ENCODE measurements at places on chromosomes 11 and 22.
A peak's percentile ranks its signal among the peaks of the same experiment; 100 is the strongest.

- DNase-seq: no peak
These were observed 975.5 kb upstream of the CCDC90B start for GRCh38 chr11:84261707-84262106.

GRCh38 chr11:101909087-101909486 is 5.7 kb upstream of the CEP126 start:
- no peak for DNase-seq

DNA sequence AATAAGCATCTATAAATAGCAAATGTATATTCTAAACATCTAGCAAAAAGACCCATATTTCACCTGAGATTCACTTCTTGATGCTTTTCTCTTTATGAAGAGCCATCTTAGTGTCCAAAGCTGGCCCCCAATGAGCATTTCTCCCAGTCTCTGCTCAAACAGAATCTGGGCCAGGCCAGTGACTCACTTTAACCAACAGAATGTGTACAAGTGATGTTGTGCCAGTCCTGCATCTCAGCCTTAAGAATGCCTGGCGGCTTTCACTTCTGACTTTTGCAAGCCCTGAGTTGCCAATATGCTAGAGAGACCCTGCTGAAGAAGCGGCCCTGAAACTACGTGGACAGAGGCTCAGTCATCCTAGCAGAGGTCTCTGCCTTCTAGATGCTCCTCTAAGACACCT is 6.9 kb upstream of the COPB1 start:
- DNase-seq: no peak

- no peak for DNase-seq
These were observed 4.9 kb upstream of the SPECC1L start for GRCh38 chr22:24265734-24266133.

- no peak for DNase-seq
These were observed 147.2 kb downstream of the TRPC6 start for GRCh38 chr11:101436511-101437142.

DNA sequence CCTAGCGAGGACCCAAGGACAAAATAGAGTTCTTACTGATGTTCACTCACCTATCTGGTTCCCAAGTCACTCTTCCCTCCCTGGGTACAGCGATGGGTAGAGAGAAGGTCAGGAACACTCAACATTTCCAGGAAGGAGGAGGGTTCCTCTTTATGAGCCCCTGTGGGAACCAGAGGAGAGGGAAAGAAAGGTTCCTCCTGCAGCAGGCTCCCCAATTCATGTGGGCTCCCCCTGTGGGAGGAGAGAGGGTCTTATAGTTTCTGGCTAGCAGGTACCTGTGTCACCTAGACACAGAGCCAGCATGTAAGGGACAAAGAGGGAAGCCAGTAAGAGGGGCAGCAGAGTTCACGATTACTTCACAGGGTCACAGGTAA is 93.5 kb downstream of the DBX1 start:
- no peak for DNase-seq

DNA sequence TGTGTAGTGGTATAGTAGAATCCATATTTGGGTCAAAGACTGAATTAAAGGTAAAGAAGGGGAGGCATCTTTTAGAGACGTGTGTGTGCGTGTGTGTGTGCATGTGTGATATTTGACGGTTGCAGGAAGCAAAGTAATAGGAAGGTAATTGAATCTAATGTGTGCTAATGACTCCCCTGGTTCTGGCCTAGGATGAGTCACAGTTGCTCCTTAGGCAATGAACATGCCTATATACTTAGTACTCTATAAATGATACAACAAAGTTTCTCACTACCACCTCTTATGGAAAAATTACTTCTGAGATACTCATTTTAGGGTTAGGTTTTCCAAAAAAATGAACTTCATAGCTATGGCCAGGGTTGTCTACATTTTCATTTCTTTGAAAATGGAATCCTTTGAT is 409.6 kb downstream of the GUCY1A2 start:
- DNase-seq: no peak

GRCh38 chr22:23509571-23510302 is 70.4 kb downstream of the IGLL1 start:
- DNase-seq: no peak

DNA sequence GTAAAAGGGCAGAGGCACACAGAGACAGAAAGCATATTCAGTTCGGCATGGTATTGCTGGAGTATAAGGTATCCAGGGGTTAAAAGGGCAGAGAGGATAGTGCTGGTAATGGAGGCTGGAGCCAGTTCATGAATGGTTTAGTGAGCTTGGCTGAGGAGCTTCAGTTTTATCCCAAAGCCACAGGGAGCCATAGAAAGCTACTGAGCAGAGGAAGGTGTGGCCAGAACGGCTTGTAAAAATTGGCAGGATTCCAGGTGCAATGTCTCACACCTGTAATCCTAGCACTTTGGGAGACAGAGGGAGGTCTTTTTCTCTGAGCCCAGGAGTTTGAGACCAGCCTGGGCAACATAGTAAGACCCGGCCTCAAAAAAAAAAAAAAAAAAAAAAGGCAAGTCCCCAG is 186.1 kb downstream of the MYO18B start:
- no peak for DNase-seq

GRCh38 chr11:695538-696248 is at the start of gene TMEM80:
TSS of gene TMEM80 (plus strand) at chr11:695816. CDS start at chr11:695828, 12 bp downstream.
- DNase-seq: peak; percentile 87

DNA sequence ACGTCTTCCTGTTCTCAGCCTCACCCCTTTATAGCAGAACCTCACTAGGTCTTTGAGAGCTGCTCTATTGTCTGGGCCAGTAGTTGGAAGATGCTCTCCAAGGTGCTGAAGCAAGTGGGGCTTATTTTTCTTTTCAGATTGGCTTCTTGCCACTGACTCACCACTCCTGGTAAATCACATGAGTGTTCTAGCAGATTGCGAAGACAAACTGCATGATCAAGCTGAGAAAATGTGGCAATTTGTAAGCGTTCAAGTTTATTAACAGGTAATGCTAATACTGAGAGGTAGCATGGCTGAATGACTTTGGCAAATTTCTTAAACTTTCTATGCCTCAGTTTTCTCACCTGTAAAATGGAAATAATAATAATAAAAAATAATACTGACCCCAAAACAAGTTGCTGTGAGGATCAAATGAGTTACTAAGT is 59.2 kb downstream of the CACNG2 start:
- DNase-seq: no peak

DNA sequence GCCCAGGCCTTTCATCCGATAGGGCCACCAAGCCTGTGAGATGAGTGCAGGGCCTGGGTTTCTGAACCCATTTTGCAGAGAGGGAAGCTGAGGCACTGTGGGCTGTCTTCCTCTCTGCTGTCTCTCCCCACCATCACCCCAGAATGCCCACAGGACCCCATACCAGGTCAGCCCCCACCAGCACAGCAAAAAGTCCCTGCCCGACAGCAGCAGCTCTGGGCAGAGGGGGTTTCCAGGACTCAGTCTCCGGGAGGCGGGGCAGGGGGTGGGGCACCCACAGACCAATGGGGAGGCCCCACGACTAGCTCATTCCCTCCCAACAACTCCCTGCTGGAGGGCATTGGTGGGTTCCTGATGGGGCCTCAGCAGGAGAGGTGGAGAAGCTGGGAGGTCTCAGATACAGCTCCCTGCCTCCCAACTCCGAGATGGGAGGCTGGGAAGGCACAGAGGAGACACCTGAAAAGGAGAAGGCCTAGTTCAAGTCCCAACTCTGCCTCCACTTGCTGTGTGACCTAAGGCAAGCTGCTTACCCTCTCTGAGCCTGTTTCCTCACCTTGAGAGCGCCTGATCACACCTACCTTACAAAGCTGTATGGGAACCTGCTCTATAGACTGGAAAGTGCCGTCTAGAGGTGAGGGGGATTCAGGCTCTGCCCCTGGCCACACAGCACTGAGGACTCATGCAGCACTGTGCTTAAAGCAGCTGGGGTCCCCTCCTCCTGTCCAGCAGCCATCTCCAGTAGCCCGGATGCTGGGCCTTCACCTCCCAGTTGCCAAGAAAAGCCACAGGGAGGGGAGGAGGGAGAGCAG is 3.5 kb downstream of the CBX7 start:
- peak; percentile 41 for DNase-seq

DNA sequence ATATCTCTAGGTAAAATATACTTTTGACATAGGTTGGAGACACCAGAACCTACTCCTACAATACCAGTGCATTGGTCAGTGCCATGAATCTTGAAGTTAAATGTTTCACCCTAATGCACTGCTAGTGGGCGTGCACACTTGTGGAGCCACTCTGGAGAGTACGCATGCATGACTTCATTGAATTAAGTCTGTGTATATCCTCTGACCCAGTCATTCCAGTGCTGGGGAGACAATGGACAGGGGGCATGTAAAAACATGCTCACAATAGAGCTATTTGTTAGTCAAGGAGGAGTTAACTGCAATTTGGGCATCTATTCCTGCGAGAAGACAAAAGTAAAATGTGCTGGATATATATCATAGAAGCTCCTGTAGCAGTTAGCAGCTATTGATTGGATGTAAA is 335.4 kb upstream of the NCAM1 start:
- no peak for DNase-seq

- no peak for DNase-seq
These were observed 9.3 kb downstream of the RAB3IL1 start for GRCh38 chr11:61907871-61908729.

- DNase-seq: no peak
These were observed at the start of gene TLCD5 for GRCh38 chr11:120324932-120325810. TSS of gene TLCD5 (plus strand) at chr11:120325299. CDS start at chr11:120327442, 2,143 bp downstream.

DNA sequence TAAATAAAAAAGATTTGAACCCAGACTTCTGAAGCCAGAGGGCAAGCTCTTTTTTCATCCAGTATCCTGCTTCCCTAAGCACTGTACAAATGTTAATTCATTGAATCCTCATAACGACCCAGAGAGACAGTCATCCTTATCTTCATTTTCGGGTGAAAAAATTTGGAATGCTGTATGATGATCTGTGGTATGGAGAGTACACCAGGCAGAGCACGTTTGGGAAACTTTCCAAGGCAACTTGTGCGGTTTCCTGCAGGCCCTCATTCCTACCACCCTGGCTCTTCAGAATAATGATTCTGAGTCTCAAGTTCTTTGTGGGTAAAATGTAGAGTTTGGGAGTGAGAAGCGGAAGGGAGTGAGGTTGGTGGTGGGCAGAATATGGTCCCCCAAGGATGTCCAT is 177.9 kb upstream of the CADM1 start:
- DNase-seq: no peak

GRCh38 chr22:37588546-37589215 is 8.8 kb upstream of the LGALS2 start:
- no peak for DNase-seq

- no peak for DNase-seq
These were observed 541.4 kb upstream of the TENM4 start for GRCh38 chr11:79982185-79982584.

DNA sequence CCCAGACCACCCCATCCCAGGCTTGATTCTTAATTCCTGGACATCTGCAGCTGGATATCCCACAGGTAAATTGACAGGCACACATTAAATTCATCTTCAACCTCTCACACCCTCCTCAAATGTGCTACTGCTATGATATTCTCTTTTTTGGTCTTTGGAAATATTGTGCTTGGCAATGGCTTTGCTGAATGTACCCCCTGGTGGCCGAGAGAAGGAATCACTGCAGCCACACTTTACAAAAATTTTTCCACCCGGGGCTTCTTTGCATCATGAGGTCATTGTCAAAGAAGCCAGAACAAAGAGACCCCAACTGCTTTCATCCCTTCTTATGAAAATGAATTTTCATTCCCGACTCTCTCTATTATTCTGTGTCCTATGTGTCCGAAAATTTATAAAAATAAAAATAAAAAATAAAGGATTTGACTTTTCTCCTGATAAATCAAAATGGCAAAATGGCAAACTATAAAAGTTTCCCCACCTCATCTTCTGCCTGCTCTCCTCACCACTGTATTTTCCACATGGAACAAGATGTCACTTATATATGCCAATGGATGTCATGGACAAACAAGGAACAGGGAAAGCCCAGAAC is 15.0 kb upstream of the CYB5R2 start:
- no peak for DNase-seq

GRCh38 chr11:110094298-110095285 is 1.4 kb downstream of the ZC3H12C start:
- no peak for DNase-seq

DNA sequence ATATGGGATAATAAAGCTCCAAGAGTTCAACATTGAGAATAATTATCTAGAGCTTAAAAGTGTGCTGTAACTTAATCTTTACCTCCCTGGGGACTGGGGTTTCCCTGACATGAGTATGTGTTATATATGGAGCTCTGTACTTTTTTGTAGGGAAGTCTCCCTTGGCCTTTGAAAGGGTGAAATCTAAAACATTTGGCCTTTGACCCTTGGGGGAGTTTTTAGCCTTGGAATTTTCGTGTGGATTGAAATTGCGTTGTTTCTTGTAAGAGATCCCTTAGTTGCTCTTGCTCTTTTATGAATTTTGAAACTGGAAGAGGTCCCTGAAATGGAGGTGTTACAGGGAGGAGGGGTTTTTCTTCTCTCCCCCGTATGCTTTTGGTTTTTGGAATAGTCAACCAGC is 450.0 kb downstream of the NELL1 start:
- no peak for DNase-seq

DNA sequence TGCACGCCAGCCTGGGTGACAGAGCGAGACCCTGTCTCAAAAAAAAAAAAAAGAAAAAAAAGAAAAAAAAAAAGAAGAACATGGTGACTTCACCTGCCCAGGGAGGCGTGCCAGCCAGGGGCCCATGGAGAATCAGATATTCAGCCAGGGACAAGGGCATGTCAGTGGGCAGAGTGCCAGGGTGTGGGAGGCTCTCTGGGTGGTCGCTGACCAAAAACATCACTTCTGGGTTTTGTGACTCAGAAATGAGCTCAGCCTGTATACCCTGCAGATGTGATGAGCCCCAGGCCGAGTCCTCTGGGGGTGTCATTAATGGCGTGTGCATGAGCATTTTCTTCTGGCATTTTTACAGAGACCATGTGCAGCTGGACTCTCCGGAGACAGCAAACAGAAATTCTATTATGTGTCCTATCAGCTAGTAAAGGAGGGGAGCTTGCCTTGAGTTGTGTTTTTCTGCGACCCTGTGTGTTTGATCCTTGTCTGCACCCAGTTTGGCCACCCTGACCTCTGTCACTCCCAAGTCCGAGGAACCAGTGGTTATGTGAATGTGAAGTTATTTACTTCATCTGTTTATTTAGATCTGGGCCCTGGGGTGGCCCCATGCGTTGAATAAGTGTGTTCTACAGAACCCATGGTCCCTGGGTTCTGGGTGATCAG is 53.6 kb downstream of the BCR start:
- DNase-seq: no peak

DNA sequence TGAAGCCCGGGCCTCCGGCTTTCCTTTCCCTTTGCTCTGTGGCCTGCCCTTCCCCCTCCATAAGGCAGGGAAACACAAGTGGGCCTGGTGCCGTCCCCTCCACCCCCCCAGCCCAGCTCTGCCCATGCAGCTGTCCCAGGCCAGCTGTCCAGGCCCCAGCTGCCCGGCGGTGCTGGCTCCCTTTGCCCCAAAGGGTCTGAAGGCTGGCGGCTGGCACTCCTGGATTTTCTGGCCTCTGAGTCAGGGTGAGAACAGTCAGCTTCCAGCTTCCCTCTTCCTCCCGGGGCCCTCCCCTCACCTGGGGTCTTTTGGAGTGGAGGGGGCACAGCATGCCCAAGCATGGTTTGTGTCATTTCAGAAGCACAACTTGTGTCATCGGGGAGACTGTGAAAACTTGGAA is 27.8 kb downstream of the CD82 start:
- DNase-seq: no peak
